ENCODE measurements at places on chromosomes 12 and 14. TPM values are rescaled to one million over a fixed set of nuclear protein-coding genes. Genes with fewer than 3 reads are reported as not detected.

The MMP14 gene
- total RNA-seq: 400 TPM

The NID2 gene
- 31.7 TPM for total RNA-seq

The PIK3C2G gene
- 2.3 TPM for total RNA-seq

The PROX2 gene
- total RNA-seq: under 0.01 TPM

The OR4K13 gene
- total RNA-seq: not detected

Measured in vein endothelial cell (primary cell).